Stimulated activated CD4-positive, alpha-beta T cell treated with anti-CD3 and anti-CD28 coated beads, Interleukin-4, amount 100 ng/mL, for 24 hours (primary cell): ENCODE measurements at places on chromosomes 2 and 18.

- DNase-seq = peak; percentile 19
These were observed 116.2 kb downstream of the METTL8 start for GRCh38 chr2:171317492-171318125.

DNA sequence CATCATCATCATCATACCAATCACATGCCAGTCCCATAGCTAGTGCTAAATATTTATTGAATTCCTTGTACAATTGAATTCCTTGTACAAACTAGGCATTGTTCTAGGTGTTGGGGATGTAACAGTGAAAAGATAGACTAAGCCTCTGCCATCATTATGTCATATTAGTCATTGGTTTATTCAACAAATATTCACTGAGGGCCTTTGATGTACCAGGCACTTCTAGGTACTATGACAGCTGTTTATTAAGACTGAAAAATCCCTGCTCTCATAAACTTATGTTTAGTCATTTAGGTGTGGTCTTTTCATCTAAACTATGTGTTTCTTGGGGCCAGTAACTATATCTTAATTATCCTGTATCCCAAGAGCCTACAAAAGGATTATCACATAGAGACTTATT, 412.3 kb upstream of the ETAA1 start:
- no peak for DNase-seq

GRCh38 chr2:10432311-10433181, 15.6 kb downstream of the ODC1 start:
- no peak for DNase-seq

GRCh38 chr18:35466334-35466733, 31.4 kb downstream of the INO80C start:
- DNase-seq = no peak

- no peak for DNase-seq
These were observed 66.6 kb downstream of the PHLPP1 start for GRCh38 chr18:62781893-62782292.

DNA sequence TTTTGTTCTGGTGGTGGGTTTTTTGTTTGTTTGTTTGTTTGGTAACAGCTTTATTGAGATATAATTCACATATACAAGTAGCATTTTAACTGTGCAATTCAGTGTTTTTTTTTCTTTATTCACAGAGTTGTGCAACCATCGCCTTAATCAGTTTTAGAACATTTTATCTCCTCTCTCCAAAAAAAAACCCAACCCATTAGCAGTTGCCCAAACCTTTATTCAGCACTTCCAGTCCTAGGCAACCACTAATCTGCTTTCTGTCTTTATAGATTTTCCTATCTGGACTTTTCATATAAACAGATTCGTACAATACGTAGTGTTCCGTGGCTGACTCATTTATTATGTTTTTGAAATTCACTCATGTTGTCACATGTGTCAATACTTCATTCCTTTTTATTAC, 38.7 kb downstream of the CCDC138 start:
- no peak for DNase-seq

DNA sequence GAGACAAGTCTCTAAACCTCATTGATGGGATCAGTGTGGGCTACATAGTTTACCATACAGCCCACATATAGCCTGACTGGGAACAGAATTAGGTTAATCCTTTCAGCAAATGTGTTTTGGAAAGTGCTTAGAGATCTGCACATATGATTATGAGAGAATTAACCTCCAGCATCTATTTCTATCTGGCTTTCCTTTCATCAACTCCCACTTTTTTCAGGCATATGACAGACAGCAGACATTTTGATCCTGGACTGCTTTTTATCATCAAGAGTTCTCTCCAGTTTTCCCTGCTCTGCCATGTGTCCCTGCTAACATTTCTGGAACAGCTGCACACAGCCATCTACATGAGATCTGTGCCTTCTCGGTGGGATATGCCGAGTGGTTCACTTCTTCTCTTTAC, 139.5 kb upstream of the LRP1B start:
- DNase-seq = no peak

DNA sequence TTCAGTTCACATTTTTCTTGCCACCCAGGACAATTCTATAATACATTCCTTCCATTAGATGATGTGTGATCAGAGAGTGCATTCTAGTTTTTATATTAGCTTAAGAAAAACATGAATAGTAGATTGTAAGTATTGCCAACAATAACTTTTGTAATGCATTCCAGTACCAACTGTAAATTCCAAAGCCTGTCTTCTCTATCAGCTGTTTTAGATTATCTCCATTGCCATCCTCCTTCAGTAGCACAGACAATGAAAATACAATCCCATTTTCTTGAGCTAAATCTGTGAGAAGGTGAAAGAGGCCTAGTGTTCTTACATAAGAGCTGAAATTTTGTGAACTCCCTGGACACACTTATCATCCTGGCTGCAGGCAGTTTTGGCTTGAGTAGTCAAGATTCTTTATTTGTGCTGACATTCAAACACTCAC, 103.9 kb downstream of the CCBE1 start:
- DNase-seq = no peak

DNA sequence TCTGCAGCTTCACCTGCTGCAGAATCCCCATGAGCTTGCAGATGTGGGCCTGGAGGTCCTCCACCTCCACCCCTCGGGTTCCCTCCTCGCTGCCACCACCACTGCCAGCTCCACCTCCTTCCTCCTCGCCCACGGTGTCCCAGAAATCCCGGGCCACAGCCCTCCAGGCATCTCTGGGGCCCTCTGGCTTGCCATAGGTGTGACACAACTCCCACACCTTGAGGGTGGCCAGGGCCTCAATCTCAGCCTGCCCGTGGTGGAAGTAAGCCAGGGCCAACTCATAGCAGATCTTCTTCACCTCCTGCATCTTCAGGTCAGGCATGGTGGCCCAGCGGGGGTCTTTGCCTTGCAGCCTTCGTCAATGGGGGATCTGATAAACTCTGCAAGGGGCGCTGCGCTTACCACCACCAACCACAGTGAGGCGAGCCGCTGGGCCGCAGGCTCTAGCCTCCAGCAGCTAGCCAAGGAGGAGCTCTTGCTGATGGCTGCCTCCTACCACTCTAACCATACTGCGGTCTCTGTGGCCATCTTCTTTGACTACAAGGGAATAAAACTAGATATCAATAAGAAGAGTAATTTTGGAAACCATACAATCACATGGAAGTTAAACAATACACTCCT, 36.1 kb upstream of the ANKRD62 start:
- no peak for DNase-seq

GRCh38 chr18:74137920-74138538, 9.6 kb downstream of the FBXO15 start:
- no peak for DNase-seq

DNA sequence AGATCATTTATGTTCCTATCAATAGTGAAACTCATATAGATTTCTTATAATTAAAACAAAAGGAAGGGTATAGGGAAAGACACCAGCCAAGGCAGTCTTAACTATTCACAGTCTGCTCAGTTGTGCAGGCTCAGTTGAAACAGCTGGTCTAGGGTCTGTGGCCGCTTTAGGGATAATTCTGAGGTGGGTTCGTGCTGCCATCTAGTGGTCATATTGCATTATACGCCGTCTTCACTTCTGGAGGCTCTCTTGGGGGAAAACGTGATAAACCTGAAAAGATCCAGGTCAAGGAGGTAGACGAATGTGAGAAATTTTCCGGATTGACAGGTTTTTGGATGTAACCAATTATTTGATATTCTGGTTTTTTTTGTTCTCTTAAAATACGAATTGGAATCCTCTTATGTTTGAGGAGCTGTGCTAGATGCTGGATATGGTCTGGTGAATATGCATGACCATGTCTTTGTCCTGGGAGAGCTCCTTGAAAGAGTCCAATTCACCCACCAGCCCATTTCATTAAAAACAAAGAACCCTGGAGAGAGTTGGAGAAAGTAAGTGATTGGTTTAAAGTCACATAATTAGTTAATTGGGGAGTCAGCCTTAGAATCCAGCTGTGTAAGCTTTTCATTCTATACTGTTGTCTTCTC, 492.4 kb downstream of the PLCL1 start:
- peak; percentile 63 for DNase-seq

DNA sequence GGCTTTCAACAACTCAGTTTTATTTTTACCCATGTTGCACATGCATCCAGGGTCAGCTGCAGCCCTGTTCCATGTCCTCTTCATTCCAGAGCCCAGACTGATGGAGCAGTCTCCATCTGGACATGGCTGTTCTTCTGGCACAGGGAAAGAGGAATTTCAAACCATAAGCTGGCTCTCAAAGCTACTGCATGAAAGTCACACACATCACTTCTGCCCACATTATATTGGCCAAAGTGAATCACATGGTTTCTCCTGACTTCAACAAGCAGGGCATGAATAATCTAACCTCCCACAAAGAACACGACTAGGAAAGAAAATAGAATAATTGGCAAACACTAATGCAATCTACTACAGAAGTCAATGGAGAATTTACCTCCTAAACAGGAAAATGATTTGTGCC, 94.2 kb downstream of the FTCDNL1 start:
- DNase-seq = no peak

- no peak for DNase-seq
These were observed 102.9 kb upstream of the HAAO start for GRCh38 chr2:42895134-42895790.

DNA sequence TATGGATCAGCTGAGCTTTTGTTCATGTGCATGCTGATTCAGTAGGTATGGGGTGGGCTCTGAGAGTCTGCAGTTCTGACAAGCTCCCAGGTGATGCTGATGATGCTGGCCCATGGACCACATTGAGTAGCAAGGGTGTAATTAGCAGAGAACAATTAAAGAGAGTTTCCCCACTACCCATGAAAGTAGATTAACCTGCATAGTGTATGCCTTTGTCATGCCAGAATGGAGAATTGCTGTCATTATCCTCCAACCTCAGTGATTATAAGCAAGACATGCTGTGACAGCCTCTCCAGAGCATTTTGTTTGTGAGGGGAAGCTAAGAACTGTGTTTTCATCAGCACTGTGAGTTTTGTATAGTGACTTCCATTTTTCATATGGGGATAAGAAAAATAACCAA, 59.5 kb upstream of the LYPD1 start:
- DNase-seq = no peak

DNA sequence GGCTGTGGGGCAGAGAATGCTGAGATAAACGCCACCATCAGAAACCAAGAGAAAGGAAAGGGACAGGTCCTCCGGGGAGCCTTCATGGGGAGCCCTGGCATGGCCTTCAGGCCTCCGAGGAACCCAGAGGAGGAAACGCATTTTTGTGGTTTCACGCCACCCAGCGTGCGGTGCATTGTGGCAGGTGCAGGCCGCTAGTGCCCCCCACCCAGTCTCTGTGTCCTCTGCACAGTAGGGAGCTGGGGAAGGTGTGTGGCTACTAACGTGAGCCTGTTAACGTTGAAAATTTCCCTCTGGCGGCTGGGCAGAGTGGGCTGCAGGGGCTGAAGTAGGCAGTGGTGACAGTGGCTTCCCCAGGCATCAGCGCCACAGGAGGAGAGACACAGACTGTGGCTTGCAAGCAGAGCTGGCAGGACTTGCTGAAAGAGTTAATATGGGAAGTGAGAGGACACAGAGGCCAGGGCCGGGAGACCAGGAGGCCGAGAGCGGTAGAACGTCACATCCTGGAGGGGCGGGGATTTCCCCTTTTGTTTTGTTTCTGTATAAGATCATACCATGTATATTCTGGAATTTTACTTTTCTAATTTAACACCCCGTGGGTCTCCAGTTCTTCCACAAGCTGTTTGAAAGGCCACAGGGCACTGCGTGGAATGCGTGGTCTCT, 166.9 kb downstream of the GBX2 start:
- DNase-seq = no peak

DNA sequence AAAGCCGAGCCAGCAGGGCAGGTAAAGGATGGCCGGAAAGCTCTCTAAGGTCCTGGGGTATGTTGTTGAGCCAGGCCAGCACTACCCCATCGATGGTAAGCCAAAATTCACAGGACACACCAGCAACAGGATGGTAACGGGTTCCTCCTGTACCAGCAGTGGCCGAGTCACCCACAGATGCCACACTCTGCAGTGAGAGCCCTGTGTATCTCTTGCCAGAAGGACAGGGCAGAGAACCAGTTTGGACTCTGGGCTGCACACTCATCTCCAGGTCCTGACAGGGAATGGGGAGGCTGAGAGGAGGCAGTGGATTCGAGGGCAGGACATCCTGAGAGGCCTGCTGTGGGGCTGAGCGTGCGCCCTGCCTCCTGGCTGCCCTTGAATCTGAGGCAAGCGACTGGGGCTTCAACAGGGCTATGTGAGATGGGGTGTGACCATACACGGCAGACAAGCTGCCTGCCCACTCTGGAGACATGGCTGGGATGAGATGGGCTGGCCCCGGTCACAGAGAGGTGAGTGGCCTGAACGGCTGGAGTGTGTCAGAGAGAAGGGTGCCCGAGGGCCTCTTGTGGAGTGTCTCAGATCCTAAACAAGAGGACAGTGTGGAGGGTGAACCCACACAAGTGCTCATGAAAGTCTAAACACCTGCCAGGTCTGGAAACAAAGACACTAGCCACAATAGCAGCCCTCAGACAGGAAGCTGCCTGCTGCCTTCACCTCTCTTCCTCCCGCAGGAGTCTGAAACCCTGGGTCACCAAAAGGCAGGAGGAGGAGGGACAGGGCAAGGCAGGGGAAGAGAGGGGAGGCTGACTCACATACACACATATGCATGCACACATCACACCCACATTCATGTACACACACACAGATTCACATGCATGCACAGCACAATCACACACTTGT, 182.3 kb downstream of the LOXHD1 start:
- DNase-seq = no peak

DNA sequence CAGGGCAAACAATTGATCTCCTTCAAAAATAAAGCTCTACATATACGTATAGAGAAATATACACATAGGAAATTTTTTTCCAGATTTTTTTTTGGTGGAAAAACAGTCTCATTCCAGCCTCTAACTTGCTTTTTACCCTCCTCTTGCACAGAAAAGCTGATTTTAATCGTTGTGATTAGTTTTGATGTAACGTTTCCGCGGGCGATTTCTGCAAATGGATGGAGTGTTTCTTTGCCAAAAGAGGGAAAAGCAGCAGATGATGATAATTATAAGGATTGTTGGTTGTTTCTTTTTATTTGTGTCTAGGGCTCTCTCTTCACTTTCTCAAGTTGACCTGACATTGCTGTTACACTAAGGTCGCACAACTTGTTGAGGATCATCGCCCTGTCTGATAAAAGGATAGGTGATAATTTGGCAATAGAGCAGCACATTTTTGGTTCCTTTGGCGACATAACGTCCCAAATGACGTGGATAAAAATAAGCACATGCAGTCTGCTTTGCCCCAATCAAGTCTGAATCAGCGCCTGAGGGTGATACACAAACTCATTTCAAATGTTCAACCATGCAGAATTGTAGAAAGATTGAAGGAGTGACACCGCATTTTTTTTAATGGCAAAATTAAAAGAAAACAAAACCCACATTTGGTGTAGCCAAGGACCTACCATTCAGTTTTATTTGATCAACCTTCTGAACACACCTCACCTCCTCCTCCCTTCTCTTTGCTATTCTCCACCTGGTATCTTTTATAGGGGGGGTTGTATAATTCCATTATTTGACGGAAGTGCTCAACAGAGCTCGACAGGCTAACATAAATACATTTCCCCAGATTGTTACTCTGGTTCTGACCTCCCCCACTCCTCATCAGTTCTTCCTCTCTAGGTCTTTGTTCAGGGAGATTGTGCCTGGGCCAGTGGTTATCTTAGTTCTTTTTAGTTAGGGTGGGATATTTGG, 109.6 kb upstream of the KCTD1 start:
- DNase-seq = no peak

- DNase-seq = no peak
These were observed at the start of gene GAREM2 for GRCh38 chr2:26172871-26173775. GAREM2 (plus strand) TSS chr2:26173088; CDS start chr2:26173221, 133 bp downstream.
